ENCODE measurements at places on chromosomes 11 and 22. TPM values are rescaled to one million over a fixed set of nuclear protein-coding genes. Genes with fewer than 3 reads are reported as not detected.
A peak's percentile ranks its signal among the peaks of the same experiment; 100 is the strongest.

Gene BRSK2
- 0.38 TPM for total RNA-seq

DNA sequence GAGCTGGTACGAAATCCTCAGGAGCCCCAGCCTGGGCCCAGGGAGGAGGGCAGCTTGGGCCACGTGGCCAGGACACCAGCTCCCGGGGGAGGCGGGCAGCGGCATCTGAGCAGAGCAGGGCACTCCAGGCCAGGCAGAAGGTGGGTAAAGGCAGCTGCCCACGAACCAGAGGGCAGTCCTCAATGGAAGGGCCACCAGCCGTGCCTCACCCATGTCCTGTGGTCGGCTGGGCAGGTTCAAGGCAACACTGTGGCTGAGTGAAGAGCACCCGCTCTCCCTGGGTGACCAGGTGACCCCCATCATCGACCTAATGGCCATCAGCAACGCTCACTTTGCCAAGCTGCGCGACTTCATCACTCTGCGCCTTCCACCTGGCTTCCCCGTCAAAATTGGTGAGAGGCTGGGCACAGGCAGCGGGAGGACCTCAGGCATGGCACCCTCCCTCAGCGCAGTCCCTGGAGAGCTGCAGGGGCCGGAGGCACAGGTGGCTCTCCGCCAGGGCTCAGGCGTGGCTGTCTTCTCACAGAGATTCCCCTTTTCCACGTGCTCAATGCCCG lies 2.5 kb upstream of the SSH3 start:
- no peak for DNase-seq

- DNase-seq: no peak
These were observed 52.6 kb upstream of the ELF5 start for GRCh38 chr11:34566208-34566551.

DNA sequence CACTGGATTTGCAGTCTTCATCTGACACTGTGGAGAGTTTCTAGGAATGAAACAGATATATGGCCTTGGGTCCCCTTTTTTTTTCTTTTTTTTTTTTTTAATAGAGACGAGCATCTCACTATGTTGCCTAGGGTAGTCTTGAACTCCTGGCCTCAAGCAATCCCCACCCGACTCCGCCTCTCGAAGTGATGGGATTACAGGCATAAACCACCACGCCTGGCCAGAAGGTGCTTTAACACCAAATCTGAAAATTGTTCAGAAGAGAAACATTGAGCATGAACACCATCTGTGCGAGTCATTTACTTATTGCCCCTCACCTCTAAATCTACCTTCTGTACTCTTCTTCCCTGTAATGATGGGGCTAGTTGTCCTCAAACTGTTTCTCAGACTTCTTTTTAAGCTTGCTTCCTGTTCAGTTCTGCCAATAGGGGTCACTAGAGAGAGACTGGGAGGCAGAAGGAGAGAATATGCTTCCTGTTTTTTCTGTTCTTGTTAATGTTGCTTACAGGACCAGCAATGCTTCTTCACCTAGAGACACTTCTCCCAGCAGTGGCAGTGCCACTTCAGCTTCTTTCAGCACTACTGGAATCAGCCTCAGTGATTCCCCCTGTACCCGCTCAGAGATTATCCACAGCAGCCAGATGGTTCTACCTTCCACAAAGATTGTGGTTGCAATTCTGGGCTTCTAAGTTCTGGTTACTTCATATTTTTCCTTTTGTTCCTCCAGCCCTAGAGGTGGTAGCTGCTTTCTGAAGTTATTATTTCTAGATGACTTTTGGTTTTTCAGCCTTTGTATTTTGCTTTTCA lies 20.8 kb upstream of the ZBED5 start:
- peak; percentile 69 for DNase-seq

DNA sequence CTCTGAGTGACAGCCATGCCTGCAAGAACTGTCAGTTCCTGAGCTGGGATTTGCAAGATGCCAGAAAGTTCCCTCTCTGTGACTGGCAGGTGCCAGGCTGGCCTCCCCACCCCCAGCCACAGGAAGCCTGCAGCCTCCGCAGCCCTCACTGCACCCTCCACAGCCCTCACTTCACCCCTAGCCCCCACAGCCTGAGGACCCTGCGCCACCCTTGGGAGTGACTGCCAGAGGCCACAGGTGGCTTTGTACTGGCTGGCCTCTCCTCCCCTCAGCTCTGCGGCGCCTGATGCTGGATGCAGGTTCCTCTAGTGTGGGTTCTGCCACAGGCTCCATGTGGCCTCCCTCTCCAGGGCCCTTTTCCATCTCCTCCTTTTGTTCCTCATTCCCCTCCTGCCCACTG lies 28.7 kb downstream of the MPPED1 start:
- DNase-seq: no peak

Gene MUC2
- total RNA-seq: not detected

Gene GPHA2
- total RNA-seq: not detected

GRCh38 chr11:69403556-69404215 lies 77.8 kb upstream of the LINC01488 start:
- no peak for DNase-seq

- no peak for DNase-seq
These were observed 5.3 kb downstream of the SPTBN2 start for GRCh38 chr11:66723693-66724092.

GRCh38 chr22:22366537-22366936 lies 122.0 kb downstream of the VPREB1 start:
- DNase-seq: no peak

DNA sequence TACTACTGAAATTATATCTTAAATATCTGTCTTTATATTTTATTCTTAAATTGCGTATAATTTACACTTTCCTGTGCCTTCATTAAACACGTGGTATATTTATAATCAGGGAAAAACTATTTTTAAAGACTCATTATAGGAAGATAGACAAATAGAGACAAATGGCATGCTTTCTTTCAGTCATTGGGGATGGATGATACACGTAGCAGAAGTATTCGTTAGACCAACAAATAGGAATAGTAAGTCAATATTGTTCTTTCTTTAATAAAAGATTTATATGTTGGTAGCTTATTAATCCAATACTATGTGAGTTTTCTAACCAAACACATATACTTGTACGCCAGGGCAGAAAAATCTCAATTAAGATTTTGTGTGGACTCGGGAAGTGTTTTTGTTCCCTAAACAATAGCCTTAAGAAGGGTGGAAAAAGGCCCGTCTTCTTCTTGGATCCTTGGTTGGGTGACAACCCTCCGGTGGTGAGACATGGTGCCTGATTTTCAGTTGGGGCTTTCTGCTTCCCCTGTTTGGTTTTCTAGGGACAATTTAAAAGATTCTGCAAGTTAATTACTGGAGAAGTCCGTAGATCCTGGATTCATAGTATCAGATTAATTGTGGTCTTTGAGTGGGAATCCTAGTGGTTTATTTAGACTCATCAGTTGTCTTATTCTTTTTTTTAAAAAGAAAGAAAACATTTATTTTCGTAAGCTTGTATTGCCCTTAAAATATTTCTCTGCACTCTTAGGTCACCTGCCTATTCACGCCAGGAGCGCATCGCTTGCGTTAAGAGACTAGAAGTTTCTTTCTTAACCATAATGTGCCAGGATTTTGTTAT lies 83.5 kb upstream of the WNT7B start:
- no peak for DNase-seq

Gene POU2AF3
- not detected for total RNA-seq

GRCh38 chr22:46865052-46865434 lies 102.6 kb downstream of the TBC1D22A start:
- DNase-seq: no peak

Gene OR10S1
- total RNA-seq: not detected

Gene MCAM
- total RNA-seq: 200 TPM

DNA sequence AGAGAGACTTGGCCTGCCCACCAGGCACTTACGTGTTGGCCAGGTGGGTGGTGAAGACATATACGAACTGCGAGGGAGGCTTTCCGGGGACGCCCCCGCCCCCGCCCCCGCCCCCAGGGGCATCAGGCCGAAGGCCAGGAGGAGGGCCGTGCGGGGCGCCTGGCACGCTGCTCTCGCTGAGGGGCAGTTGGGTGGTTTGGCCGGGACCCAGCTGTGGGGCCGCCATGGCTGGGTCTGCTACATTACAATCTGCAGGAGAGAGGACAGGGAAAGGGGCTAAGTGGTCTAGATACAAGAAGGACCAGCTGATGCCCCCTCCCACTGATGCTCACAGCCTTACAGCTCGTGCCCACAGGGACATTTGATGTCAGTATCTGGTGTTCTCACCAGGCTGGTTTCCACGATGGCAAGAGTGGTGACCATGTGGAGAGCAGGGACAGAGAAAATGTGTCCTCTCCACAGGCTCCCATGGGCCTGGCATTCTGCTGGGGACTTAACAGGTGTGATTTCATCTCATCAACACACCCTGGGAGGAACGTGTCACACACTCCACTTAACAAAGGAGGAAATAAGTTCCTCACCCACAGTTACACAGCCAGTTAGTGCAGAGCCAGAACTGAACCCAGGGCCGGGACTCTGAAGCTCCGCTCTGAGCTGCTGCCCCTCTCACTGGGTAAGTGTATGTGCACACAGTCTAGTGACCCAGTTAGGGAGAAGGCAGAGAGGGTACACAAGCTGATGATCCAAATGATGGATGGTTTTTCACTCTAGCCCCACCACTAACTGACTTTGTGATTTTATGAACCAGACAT lies 19.7 kb downstream of the CXCR5 start:
- no peak for DNase-seq

Gene OR51I1
- total RNA-seq: not detected

- DNase-seq: no peak
These were observed 309.8 kb upstream of the NCAM1 start for GRCh38 chr11:112651386-112651785.

Gene MMP10
- 3.5 TPM for total RNA-seq

Gene ZNRF3
- total RNA-seq: 2.5 TPM

Gene ETS1
- total RNA-seq: 81.3 TPM

- DNase-seq: no peak
These were observed 4.7 kb upstream of the PCF11 start for GRCh38 chr11:83152264-83152663.

Gene TOP3B
- 18.2 TPM for total RNA-seq

Gene VSIG10L2
- total RNA-seq: not detected

Gene OR2AT4
- total RNA-seq: not detected

Gene C11orf87
- total RNA-seq: not detected

DNA sequence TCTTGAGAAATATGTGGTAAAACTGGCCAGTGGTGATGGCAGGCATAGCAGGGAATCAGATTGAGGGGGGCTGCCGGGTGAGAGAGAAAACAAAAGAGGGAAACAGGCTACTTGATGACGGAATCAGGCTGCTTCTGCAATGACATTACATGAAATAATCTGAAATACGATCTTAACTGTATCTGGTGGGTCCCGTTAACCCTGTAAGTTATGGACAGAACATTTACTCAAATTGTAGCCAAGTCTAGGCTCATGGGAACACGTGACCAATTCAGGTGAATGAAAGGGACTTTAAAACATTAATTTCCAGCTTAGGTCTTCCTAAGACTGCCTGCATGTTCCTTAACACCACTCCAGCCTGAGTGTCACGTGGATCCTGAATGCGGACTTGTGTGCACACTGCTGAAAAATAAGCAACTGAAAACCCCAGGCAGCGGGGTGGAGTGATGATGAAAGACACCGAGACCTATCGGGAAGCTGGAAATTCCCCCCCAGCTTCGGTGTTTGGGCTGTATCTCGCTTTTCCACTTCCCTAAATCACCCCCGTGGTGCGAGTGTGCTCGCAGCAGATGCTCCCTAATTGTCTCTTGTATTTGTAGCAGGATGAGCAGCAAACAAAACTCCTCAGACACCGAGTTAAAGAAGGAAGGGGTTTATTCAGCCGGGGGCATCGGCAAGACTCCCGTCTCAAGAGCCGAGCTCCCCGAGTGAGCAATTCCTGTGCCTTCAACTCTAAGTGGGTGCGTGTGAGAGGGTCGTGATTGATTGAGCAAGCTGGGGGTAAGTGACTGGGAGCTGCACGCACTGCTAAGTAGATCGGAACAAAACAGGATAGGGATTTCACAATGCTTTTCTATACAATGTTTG lies 145.0 kb upstream of the GRK3 start:
- peak; percentile 59 for DNase-seq

Gene PHF21B
- not detected for total RNA-seq

DNA sequence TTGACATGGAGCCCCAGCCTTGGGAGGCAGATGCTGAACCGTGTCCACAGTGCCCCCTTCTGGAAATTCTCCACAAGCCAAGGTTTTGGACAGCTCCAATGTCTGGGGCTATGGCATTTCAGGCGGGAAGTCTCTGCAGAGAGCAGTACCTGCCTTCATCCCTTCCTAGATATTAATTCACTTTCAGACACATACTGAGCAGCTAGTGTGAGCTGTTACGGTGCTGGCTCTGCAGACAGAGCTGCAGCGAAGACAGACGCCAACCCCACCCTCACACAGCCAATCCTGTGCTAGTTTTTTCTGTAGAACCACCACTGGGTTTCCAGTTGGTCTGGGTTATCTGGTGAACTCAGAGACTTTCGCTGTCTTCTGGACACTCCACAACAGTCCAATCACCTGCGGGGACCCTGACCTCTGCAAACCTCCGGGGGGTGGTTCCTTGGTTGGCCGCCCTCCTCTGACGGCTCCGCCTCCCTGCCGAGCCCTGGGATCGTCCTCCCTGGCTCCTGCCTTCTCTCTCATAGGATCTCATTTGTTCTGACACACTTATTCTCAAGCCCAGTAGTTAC lies 9.1 kb downstream of the LMF2 start:
- DNase-seq: peak; percentile 37

DNA sequence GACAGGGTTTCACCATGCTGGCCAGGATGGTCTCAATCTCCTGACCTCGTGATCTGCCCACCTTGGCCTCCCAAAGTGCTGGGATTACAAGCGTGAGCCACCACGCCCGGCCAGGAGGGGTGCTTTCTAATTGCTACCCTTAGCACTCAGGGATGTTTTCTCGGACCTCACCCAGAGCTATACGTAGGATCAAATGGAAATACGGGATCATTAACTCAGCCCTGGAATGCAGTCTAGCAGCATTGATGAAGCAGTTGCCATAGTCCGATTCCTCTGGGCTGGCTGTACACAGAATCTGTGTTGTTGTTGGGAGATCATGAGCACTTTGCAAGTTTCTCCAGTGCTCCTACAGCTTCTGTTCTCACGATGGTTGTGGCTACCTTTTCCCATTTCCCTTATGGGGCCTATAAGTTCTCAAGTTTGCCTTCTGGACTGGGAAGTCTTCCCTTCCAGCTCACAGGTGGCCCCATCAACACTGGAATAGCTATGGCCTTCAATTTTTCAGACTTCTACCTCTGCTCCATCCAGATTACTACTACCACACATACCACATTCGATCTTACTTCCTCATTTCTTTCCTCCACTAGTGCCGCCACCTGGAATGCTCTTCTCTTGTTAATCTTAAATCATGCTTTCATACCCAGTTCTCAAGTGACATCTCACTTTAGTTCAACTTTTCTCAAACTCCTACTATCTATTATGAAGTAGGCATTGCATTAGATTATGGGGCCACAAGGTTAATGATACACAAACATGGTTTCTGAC lies 16.1 kb upstream of the PCF11 start:
- no peak for DNase-seq

Gene SERPINH1
- total RNA-seq: 328 TPM

- no peak for DNase-seq
These were observed 45.4 kb downstream of the GAB2 start for GRCh38 chr11:78372114-78372768.

- no peak for DNase-seq
These were observed 4.4 kb downstream of the TRIOBP start for GRCh38 chr22:37701141-37701786.

Gene OR51E1
- total RNA-seq: not detected

DNA sequence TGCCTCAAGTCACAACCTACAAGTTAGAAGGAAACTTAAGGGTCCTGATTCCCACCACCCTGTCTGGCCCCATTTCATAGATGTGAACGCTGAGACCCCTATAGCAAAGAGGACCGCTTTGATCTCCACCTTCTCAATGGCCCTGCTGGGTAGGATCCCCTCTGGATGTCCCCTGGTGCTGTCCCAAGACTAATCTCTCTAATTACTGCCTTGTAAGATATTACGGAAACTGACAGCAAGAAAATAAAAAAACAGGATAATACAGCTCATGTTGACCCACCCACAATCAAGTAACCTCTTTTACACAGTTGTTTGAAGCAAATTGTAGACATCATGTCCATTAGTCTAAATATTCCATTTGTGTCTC lies 20.9 kb downstream of the IGLL5 start:
- DNase-seq: no peak

Measured in dermis microvascular lymphatic vessel endothelial cell (primary cell).